GM03348 (cell line): ENCODE measurements at places on chromosomes 6 and 20.
A peak's percentile ranks its signal among the peaks of the same experiment; 100 is the strongest.

- no peak for DNase-seq
Observed at GRCh38 chr20:19830211-19830785, 72.2 kb downstream of the RIN2 start.

- no peak for DNase-seq
Observed at GRCh38 chr6:98920904-98921431, 26.8 kb downstream of the FBXL4 start.

- DNase-seq, result peak; percentile 80
Observed at GRCh38 chr6:130965656-130966055, 97.4 kb downstream of the EPB41L2 start.

DNA sequence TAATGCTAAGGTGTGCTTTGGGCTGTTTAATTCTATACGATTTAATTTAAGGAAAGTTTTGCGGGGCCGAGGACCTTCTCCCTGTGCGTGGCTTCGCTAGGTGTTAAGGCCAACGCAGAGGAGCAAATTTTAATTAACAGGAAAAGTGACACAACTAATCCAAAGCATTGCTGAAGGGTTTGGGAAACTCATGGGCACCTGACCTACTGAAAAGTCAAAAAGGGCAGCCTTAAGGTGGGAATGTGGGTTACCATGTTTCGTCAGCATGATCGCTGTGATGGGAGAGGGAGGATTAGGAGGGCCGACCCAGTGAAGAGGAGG, 415 bp upstream of the CUL9 start:
- DNase-seq, result no peak

DNA sequence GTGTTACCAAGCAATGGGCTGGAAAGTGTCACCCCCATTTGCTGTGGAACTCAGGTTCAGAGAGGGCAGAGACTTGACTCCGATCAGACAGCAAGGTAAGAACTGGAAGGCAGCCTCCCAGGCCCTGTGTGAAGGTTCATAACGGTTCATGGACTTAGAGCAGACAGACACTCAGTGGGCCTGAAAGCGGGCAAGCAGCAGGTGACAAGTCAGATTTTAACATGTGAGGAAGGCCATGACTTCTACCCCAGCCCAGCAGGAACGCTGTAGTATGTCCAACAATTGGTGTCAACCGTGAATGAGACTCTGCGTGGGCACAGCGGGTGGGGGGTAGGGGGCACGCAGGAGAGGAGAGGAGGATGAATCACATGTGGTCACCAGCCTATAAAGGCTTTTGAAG, 217.6 kb upstream of the SNX9 start:
- DNase-seq, result no peak

DNA sequence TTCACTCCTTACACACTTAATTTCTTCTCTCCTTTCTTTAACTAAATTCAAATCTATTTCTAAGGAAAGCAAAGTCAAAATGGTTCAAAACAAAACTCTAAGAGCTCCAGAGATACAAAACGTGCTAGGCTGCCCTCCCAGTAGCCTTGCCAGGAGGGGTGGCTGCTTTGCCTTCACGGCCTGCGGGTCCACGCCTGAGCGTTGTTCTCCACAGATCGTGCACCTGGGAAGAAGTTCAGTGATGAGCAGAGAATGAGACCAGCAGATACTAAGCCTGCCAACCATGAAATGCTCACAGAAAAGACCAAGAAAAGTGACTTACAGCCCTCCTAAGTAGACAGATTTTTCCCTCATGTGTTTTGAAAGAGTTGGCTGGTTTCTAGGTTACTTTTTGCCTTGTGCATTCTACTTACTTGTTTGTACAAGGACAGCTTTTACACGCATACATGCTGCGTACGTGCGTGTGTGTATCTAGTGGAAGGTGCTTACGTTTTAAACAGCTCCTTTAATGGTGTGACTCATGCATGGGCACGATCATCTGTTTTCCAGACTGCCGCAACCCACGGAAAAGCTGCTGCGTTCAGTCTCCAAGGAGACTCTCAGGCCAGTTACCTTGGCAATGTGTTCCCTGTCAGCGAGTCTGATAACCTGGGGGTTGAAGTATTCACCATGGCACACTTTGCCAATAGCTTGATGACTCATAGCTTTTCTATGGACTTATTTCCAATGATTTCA, 32.4 kb upstream of the PBOV1 start:
- DNase-seq, result peak; percentile 64

GRCh38 chr6:161237176-161237575, 36.7 kb downstream of the AGPAT4 start:
- no peak for DNase-seq
